Bronchial smooth muscle cell (primary cell): ENCODE measurements at places on chromosomes 6 and 20. TPM values are rescaled to one million over a fixed set of nuclear protein-coding genes. Genes with fewer than 3 reads are reported as not detected.

The SNX3 gene
- total RNA-seq = 157 and 178 TPM in 2 replicates

The CGA gene
- 0.16 TPM in 1 of 2 replicates, not detected in the other for total RNA-seq

The ELOVL2 gene
- not detected in 2 replicates for total RNA-seq

The RNF39 gene
- total RNA-seq = under 0.01 and 0.09 TPM in 2 replicates

The UNC5CL gene
- total RNA-seq = under 0.01 and 0.26 TPM in 2 replicates

The ULBP2 gene
- 1.9 and 2.9 TPM in 2 replicates for total RNA-seq

The TRAPPC3L gene
- total RNA-seq = 0.09 and 0.16 TPM in 2 replicates
